Esophagus squamous epithelium (tissue), 5 donors: ENCODE measurements at places on chromosomes 16 and 17. TPM values are rescaled to one million over a fixed set of nuclear protein-coding genes. Genes with fewer than 3 reads are reported as not detected.

The IGSF6 gene
- total RNA-seq, result 0.18 TPM

The SNF8 gene
- 59.5 TPM for total RNA-seq

The ST6GALNAC2 gene
- total RNA-seq, result 15.2 TPM

The TRIM72 gene
- total RNA-seq, result not detected

The RASD1 gene
- total RNA-seq, result 6.4 TPM

The MYH11 gene
- total RNA-seq, result 306 TPM

The ABI3 gene
- 5.4 TPM for total RNA-seq

The DOC2B gene
- total RNA-seq, result 15.8 TPM

The C16orf46 gene
- 0.38 TPM for total RNA-seq

The MSLN gene
- total RNA-seq, result 0.79 TPM

The SLC47A1 gene
- total RNA-seq, result 3.9 TPM

The SLFN13 gene
- total RNA-seq, result 7.6 TPM

The SDK2 gene
- total RNA-seq, result 1.7 TPM

The EIF3CL gene
- 133 TPM for total RNA-seq

The CES5A gene
- total RNA-seq, result not detected

The GRAPL gene
- not detected for total RNA-seq

The HSD11B2 gene
- 9.4 TPM for total RNA-seq

The TPSB2 gene
- total RNA-seq, result 4.0 TPM

The KRTAP2-3 gene
- not detected for total RNA-seq

The SPDYE4 gene
- not detected for total RNA-seq

The OR4D1 gene
- not detected for total RNA-seq

The RRAD gene
- total RNA-seq, result 68.7 TPM

The PPP1R27 gene
- total RNA-seq, result not detected
